ENCODE measurements at places on chromosomes 11 and 22.

DNA sequence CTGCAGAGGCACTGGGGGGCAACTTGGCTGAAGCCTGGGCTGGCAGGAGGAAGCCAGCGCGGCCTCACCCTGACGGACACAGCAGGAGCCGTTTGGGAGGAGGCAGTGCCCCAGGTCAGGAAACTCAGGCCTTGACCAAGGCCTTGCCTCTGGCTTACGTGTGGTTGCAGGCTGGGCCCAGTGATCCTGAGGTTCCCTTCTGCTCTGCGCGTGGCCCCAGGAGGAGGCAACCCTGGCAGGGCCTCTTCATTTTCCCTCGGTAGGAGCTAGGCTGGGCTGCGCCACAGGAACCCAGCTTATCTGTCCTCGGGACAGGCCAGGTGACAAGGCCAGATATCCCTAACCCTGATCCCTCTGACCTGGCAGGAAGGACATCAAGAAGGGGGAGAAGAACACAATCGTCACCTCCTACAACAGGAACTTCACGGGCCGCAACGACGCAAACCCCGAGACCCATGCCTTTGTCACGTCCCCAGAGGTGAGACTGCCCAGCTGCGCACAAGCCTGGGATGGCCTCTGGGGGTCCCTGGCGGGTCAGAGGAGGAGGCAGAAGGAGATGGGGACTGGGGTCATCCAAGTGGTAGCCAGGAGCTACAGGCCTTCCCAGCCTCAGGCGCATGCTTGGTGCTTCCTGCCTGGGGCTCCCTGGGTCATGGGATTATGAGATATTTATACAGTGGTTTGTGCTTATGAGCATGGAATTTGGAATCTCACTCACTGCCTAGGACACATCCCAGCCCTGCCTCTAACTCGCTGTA is 20.6 kb downstream of the POLR3H start:
- DNase-seq, result no peak

- DNase-seq, result no peak
These were observed 1998.4 kb downstream of the LRRC4C start for GRCh38 chr11:39461066-39461465.

DNA sequence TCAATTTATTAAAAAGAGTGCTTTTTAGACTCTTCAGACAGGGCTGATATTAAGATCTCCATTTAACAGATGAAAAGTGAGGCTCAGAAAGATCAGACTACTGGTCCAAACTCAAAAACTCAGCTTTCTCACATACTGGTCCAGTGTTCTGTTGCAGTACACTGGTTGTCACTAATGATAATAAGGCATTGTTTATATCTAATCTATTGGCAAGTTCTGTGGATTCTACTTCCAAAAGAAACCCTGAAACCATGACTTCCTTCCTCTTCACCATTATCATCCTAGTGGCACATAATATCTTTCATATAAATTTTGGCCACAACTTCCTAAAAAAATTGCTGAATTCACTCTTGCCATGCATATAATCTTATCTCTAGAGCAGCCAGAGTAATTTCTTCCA is 36.9 kb downstream of the F2 start:
- no peak for DNase-seq

GRCh38 chr11:118111019-118111743 is 24.4 kb upstream of the SMIM35 start:
- no peak for DNase-seq

DNA sequence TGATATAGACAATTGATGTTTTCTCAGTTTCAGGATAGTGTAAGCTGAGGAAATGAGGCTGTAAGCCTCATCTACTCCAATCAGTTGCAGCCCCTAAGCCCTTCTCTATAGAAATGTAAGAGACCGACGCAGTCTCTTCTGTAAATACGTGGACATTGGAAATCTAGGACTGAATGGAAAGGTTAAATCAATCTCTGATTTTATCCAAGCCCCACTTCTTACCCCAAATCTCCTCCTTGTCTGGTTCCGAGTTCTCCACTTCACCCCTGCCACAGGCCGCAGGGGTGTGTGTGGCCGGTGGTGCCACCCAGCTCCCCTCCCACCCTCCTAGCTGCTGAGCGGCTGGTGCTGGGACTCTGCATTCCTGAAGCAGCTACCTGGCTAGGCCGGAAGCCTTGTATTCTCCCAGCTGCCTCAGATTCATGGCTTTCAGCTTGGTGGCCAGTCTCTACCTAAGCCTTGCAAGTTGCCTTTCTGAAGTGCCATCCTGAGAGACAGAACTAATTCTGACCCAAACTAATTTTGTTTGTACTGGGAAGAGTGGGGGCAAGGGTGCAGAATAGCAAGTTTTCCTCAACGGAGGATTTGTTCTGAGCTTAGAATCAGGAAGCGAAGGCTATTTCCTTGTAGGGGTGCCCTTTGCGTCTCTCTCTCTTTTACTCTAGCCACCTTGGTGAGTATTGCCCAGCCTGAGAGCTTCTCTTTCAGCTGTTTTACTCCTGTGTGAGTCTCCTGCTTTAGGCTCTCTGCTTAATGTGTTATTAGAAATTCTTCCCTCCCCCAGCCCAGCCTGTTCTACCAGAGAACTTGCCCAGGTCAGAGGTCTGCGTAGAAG is 749 bp downstream of the VWA5A start:
- no peak for DNase-seq

- no peak for DNase-seq
These were observed 3.6 kb downstream of the YDJC start for GRCh38 chr22:21626073-21626734.

DNA sequence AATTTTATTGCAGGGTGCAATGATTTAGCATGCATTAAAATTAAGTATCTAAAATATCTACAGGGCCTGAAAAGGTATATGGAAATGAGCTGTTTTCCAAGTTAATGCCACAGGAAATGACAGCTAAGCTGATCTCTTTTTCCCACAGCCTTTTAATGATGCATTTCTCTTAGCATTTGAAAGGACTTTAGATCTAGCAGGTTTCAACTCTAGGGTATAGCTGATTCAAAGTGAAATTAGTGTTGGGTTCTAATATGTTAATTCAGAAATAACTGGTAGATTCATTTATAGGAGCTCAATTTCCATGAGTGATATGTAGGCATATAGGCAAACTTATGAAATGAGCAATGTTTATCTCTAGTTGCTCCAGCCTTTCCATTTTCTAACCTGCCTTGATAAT is 274.2 kb downstream of the CASP12 start:
- DNase-seq, result no peak

- DNase-seq, result no peak
These were observed 60.7 kb downstream of the DBX1 start for GRCh38 chr11:20099527-20099926.

DNA sequence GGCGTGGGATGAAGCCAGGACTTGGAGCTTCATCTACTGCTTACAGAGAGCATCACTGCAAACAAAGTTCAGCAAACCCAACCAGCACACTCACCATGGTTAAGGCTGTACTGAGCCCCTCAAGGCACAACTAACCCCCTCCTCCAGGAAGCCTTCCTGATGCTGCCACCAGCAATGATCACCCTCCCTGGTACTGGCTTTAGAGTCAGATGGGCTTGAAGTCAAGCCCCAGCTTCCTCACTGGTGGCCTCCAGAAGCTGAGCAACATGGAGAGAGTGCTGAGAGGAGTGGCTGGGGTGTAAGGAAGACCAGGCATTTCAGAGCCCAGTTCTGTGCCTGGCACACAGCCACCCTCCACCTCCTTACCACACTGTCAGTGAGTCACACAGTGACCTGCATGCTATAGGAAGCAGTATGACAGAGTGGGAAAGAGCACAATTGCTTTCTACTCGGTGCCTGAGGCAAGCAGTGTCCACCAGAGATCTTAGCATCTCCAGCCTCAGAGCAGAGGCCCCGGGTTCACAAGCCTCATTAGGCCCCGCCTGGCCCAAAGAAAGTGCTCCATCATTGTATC is 24.7 kb upstream of the BAIAP2L2 start:
- DNase-seq, result peak; percentile 53

DNA sequence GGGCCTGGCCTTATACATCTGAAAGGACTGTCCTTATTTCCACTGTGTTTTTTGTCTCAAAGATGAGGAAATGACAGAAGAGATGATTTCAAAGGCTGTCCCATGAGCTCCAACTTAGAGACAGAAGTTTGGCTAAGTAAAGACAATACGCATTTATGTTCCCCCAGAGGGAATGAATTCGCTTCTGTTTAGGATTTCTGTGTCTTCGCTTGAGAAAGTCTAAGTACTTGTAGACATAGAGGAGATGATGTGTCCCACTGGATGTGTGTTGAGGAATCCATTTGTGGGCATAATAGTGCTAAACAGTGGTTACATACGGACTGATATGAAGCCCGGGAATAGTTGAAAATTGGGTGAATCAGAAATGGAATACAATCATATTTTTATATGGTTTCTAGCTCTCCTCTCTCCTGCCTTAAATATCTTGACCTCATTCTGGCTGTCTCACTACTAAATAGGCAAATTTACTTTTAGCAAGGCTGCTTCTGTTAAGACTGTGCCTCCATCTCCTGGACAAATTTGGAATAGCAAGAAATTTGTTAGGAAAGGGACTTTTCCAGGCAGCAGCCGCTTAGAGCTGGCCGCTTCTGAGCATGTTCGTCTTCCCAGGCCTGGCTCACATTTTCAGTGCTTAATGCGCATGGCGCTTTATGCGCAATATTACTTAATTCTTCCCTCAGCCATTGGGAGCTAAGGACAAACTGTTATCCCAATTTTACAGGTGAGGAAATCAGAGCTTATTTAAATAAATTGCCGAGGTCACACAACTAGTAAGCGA is 1.9 kb upstream of the PEX26 start:
- peak; percentile 75 for DNase-seq

DNA sequence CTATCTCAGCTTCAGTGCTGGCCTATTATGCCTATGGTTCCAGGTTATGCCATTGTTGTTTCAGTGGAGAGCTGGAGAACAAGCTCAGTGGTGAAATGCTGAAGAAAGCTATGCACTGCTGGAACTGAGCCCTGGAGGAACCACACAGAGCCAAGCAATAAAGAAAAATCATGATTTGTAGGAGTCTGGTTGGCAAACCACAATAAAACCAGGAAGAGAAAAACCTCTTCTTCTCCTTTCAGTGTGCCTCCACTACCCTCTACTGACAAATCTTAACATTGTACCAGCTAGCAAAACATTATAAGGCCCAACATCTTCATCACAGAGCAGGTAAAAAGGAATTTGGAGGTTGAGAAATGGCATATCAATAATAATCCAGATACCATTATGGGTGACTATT is 5.3 kb downstream of the OR51F2 start:
- DNase-seq, result no peak

DNA sequence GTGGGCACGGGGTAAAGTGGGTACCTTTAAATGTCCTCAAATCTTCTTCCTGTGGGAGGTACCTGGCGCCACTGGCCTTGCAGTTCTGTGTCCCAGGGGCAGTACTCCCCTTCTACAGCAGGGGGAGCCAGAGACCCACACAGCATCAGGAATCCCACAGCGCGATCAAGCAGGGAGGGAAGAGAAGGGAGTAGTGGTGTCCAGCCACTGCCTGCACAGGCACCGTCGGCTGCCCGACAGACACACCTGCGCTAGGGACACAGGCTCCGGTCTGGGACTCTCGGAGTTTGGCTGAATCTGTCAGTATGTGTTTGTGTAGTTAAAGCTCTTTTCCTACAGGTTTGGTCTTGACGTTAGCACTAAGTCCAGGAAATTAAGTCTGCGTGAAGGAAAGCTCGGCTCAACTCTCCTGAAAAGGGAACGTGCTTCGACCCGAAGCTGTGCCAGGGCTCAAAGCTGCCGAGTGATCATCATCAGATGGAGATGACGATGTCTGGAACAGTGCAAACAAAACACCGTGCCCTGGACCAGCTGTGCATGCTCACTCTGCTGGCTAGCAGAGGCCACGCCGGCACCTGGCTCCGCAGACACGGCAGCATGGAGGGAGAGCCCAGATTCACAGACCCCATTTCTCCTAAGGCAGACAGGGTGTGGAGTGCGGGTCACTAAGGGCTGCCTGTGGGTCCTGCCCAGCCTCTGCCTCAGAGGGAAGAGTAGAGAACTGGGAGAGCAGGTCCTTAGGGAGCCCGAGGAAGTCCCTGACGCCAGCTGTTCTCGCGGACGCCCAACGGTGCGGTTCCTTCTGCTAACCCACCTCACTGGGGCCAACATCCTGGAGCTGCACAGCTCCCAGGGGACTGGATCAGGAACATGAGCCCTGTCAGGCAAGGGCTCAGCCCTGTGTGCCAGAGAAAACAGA is 56.0 kb upstream of the BID start:
- peak; percentile 52 for DNase-seq

DNA sequence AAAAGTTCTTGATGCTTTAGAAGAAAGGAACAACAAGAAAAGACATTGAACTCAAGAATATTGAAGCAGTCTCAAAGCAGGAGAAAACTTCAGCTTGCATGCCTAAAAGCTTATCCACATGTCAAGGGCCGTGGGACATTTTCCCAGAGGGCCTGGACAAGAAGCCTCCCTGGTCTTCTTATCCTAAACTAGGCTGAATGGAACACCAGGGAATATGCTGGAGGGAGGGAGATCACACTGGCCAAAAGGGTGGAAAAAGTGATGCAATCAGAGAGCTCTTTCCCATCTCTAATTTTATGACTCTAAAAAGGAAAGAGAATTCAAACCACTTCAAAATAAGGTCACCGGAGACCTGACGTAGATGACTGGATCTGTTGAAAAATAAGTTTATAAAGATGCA is 107.2 kb downstream of the MPPED2 start:
- DNase-seq, result no peak

DNA sequence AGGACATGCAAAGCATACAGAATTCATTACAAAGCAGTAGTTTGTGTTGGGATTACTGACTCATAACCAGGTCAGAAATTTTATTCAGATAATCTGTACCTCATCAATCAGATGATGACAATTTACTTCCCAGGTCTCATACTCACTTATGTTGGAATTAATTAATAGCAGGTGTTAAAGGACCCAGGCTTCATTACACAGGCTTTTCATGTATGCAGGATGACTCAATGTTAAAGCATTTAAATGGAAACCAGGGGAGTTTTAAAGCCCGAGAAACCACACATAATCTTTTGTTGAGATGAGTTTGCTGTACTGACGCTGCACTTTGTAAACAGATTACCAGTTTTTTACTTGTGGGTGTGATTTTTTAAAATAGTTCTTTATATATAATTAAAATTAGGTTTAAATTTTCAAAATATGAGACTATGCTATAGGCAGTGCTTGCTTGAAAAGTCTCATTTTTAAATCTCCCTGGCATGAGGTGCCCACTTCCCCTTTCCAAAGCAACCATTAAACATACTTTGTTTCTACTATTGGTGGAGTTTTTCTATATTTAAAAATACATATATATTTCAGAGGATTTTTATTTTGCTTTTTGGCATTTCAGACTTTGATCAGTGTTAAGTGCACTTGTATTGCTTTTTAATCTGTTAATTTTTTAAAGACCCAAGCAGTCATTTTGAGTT is 41.0 kb downstream of the CEP57 start:
- no peak for DNase-seq

- DNase-seq, result no peak
These were observed 5.3 kb downstream of the LGALS12 start for GRCh38 chr11:63511048-63511748.

GRCh38 chr11:122100756-122101080 is 15.3 kb downstream of the BLID start:
- no peak for DNase-seq

DNA sequence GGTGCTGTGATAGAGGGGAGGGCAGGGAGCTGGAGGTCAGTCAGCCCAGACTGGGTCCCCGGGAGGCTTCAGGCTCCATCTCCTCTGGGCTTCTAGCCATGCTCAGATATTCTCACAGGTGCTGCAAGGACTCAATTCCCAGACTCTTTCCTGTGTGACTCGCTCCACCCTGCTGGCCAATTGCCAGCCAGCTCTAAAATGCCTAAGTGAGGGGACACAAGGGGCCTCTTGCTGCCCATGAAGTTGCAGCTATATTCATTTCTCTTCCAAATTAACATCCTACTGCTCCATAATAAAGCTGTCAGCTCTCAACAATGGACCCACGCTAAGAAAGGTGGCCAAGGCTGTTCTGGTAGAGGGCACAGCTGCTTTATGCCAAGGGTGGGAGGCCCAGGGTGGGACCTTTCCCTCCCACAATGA is 101.5 kb downstream of the PLEKHA7 start:
- DNase-seq, result no peak

Data from HCT116 (cell line).